ENCODE measurements at places on chromosomes 3 and 15. TPM values are rescaled to one million over a fixed set of nuclear protein-coding genes. Genes with fewer than 3 reads are reported as not detected.
A peak's percentile ranks its signal among the peaks of the same experiment; 100 is the strongest.

- no peak for DNase-seq
Measured at GRCh38 chr3:81302045-81302444, 459.4 kb downstream of the GBE1 start.

DNA sequence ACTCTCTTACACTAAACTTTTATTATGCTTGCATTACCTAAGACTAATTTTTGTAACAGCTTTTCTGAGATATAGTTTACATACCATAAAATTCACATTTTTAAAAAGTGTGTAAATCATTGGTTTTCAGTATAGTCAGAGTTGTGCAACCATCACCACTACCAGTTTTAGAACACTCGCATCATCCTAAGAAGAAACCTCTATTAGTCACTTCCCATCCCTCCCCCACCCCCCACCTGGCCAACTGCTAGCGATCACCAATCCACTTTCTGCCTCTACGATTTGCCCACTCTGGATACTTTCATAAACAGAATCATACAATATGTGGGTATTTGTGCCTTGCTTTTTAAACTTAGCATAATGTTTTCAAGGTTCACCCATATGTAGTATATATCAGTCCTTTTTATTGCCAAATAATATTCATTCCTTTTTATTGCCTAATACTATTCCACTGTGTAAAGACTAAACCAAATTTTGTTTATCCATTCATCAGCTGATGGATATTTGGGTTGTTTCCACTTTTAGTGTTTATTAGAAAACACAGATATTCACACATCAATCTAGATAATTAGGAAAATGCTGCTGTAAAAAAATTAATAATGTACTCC lies 23.0 kb downstream of the UBP1 start:
- no peak for DNase-seq

- DNase-seq = peak; percentile 18
Measured at GRCh38 chr15:30990446-30991254, 778 bp downstream of the MTMR10 start.

DNA sequence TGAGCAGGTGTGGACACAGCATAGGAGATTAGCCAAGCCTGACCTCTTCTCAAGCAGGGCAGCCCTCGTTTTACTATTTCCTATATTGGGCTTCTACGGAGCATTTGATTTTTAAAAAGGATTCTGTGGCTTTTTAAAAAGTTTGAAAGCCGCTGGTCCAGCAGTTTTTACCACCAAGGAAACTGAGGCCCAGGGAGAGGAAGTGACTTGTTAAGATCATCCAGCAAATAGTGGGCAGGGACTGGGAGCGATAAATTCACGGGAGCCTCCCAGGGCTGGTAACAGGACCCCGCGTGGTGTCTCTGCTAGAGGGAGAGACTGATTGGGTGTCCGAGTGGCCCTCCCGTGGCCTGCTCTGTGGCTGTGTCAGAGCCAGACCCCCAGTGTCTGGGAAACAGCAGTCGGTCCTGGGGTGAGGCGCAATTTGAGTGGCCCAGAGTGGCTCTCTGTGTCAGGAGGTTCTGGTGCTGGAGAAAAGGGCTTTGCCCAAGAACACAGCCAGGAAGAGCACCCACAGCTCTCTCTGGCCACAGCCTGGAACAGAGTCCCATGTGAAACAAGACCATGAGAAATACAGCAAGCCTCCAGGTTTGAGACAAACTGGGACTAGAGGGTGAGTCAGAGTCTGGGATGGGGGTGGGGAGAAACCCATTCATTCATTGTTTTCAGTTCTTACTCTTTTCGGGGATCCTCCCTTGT lies 4.2 kb downstream of the FURIN start:
- DNase-seq = peak; percentile 63

GRCh38 chr3:18412684-18413083 lies 12.5 kb downstream of the SATB1 start:
- no peak for DNase-seq

- no peak for DNase-seq
Measured at GRCh38 chr3:134197681-134198261, 52.9 kb downstream of the RYK start.

DNA sequence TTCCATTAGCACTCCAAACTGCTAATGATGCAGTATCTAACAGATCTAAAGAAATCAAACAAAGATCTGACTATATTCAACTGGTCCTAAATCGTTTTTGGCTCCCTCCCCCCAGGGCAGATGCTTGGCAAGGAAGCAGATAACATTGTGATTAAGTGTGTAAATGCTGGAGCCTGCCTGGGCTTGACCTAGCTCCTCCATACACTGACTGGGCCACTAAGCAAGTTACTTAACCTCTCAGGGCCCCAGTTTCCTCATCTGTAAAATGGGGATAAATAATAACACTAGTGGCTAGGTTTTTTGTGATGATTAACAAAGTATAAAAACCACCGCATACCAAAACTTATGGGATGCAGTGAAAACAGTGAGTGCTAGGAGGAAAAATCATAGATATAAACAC lies 9.2 kb downstream of the EID1 start:
- no peak for DNase-seq

DNA sequence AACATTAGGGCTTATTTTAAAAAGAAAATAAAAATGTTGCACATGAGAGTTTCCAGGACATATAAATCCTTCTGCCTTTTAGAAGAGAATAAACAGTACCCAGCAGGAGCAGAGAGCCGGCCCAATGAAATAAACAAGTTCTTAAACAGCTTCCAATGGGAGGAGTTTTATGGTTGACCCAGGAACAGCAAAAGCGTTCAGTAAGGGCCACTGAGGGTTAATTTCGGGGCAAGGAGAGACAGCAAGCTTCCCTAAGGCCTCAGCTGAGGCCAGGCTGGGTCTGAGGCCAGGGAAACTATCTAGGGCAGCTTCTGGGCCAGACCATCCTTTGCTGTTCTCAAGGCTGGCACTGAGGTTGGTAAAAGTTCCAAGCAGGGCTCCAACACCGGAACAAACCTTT lies 3.4 kb downstream of the PDZRN3 start:
- peak; percentile 49 for DNase-seq

DNA sequence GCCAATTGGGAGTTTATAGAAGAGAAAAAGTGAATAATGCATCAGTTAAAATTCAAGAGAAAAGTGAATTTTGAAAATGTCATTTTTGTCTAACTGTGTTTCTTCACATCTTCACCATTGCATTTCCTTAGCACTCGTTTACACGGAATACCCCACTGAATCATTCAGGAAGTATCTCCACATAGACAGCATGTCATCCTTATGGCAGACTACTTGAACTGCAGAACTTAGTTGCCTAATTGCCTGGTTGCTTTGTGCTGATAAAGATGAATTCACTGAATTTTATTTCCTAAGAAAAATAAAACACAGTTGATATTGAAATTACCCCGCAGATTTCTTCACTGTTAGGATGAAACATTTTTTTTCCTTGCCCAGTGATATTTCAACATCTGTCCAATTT lies 627.1 kb downstream of the ROBO1 start:
- no peak for DNase-seq

DNA sequence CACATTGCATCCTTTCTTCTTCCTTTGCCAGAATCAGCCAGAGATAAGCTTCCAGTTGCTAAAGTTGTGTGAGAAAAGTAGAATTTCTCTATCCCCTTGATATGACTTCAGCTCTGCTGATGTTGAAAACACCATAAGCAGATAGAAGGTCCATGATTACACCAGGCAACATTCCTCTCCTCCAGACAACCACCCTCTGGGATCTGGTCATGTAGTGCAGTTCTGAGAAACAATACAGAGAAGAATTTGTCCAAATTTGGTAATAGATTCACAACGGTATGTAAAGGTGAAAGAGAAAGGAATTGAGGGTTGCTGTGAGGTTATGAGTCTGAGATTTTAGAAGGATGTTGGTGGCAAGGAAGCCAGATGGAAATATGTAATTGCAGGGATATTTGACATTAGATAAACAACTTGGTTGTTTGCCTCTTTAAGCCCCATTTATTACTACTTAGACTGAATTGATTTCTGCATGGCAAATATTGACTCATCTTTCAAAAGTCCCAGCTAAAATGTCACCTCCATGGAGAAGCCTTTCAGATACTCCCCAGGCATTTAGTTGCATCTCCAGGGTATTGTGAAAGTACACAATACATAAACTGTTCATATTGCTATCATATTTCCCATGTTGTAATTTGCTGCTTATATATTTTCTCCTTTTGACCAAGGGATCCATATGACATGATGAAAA lies 134.9 kb downstream of the GAP43 start:
- no peak for DNase-seq

- DNase-seq = no peak
Measured at GRCh38 chr15:58139276-58139988, 1.3 kb downstream of the AQP9 start.

DNA sequence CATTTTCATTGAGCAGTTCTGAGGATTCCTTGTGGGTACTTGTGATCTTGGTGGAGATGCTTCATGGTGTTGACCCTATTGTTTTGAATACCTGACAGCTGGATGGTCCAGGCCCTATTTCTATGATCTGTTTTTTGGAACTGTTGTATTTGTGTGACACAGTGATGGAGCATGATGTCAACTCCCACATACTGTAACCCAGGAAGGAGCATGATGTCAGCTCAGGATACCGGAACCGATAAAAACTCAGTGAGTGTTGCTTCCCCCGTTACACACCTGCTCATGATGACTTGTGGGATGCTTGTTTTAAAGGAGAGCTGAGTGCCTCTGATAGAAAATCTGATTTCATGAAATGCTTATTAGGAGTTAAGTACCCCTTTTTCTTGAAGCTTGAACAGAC lies 45.1 kb downstream of the ZBTB38 start:
- no peak for DNase-seq

GRCh38 chr15:69126054-69126469 lies 34.4 kb upstream of the GLCE start:
- DNase-seq = no peak

- DNase-seq = no peak
Measured at GRCh38 chr3:374459-374858, 177.9 kb downstream of the CHL1 start.

GRCh38 chr3:127405791-127406190 lies 117.9 kb upstream of the PRR20G start:
- DNase-seq = no peak

SLC28A1 gene
- not detected for total RNA-seq

GUCA1C gene
- not detected for total RNA-seq

CELSR3 gene
- 0.02 TPM for total RNA-seq

CFAP20DC gene
- total RNA-seq = not detected

GPR62 gene
- total RNA-seq = 0.23 TPM

NECTIN3 gene
- total RNA-seq = 7.2 TPM

SNAPC5 gene
- total RNA-seq = 39.6 TPM

Data from gastrocnemius medialis (tissue), 4 donors.